ENCODE measurements at places on chromosomes 6 and 20.
A peak's percentile ranks its signal among the peaks of the same experiment; 100 is the strongest.

DNA sequence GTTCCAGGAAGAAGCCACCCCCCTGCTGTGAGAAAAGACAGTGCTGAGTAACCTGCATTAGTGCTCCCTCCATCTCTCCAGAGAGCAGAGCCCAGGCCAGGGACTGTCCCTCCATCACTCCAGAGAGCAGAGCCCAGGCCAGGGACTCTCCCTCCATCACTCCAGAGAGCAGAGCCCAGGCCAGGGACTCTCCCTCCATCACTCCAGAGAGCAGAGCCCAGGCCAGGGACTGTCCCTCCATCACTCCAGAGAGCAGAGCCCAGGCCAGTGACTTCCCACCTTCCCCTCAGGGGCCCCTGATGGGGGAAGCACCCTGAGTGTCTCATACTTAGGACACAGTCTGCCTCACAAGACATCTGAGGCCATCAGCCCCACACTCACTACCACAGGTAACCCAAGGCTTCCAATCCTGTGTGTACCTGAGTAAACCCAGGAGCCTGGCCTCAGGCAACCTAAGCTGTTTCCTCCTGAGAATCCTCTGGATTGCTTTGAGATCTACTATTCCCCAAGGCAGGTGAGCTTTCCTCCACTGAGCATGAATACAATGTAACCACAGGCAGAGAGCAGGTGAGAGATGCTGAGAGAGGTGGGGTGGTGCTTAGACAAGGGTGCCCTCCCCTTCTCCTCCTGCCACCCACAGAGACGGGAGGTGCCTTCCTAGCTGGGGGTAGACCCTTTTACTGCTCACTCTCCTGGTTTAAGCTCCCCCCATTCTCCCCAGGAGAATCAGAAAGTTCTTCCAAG lies 4.9 kb downstream of the TBXT start:
- no peak for DNase-seq

- no peak for DNase-seq
Measured at GRCh38 chr6:121435444-121436069, at the start of gene GJA1. Gene GJA1, plus strand, starts transcription at chr6:121435646. Its CDS starts 11,202 bp downstream, at chr6:121446848.

DNA sequence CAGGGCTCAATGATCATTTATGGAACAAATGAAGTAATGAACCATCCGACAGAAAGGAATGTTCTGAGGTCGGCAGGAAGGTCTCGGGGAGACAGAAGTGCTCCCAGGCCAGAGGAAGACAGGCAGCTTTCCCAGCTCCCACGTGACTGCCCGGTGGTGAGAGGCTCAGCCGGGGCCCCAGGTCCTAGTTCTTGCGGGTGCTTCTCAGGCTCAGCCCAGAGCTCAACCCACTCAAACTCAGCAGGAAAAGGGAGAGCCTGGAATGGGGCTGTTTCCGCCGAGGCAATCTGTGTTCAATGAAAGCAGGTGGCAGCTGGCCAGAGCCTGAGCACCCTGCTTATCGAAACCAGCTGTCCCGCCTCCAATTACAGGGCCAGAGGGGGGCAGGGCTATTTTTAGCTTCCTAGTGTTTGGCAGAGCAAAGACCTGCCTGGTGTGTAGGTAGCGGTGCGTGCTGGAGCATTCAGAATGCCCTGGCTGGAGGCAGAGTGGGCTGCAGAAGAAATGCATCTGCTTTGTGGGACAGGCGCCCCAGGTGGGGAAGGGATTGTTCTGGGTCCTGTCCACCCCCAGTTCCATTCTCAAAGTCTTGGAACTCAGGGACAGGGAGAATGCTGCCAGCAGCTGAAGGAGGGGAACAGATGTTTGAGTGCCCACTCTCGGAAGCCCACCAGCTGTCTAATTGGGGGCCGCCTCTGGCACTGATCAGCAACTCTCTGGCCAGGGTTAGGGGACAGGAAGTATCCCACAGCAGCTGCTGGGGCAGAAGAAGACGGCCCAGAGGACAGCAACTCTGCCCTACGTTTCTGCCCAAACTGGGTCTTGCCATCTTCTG lies 145.1 kb downstream of the PREX1 start:
- no peak for DNase-seq

DNA sequence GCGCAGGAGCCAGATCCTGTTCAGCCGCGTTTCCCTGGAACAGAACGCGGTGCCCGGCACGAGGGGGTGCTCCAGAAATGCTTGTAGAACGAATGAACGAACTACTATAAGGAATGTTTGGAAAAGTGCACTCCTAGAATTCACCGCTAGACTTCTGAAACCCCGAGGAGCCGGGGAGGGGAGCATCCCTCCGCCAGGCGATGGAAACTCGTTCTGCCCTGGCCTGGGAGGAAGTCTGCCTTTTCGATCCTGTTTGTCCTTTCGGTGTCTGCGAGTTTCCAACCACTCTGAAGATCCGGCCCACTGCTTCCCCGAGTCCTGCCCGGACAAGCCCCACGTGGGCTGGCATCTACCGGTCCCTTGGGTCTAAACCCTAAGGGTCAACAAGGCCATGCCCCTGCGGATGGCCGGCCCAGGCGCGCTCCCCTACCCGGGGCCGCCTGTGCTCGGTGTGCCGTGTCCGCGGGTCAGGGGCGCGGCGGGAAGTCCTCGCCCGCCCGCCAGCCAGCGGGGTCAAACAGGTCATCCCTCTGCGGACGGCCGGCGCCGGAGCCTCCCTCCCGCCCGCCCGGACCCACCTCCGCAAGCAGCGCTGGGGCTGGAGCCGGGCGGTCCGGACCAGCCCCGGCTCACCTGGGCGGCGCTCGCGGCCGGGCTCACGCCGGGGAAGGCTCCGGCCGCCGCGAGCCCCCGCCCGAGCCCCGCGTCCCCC lies 526 bp downstream of the SULF2 start:
- DNase-seq: no peak

DNA sequence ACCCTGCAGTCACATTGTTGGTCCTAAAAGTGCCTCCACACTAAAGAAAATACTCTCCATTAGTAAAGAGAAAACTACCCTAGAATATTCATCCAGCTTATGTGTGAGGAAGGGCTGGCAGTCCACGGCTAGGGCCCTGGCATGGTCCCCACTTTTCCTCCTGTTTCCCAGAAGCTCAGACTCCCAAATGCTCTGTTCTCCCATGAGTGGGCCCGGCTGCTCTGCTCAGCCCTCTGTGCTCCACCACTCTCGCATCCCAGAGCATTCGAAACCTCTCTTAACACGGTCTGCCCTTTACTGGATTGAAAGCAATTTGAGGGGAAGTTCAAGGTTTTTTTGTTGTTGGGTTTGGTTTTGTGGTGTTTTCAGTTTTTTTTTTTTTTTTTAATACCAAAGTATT lies 61.8 kb downstream of the APCDD1L start:
- DNase-seq: no peak

DNA sequence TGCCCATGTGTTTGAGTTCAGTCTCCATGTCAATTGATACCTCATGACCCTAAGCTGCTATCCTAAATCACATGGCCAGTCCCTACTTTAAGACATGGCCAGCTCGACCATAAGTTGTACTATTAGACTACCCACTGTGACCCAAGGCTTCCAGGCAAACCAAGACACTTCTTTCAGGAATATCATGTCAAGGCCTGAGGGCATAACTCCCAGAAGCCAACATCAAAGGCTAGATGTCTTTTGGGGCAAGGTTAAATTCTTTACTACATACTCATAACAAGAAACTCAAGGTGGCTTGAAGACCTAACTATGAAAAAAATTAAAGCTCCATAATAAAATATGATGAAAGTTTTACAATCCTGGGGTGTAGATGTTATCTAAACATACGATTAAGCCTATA lies 228.3 kb upstream of the PRND start:
- DNase-seq: no peak

DNA sequence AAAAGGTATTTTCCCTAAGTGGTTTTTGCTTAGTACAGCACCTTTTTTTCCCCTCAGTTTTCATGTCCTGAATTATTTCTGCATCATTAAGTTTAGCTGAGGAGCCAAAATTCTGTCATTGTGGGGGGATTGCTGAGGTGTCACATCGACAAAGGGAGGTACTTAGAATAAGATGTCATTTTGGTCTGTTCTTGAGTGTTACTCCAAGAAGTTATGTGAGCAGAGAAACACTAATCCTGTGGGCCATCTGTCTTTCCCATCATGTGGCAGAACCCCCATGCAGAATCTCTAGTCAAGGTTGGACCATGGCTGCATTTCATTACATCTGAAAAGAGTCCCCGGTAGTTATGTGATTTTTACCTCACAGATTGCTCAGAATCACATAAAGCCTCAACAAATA lies 167.8 kb upstream of the CENPW start:
- no peak for DNase-seq

GRCh38 chr6:31576897-31577578 lies 1.7 kb downstream of the TNF start:
- DNase-seq: no peak

DNA sequence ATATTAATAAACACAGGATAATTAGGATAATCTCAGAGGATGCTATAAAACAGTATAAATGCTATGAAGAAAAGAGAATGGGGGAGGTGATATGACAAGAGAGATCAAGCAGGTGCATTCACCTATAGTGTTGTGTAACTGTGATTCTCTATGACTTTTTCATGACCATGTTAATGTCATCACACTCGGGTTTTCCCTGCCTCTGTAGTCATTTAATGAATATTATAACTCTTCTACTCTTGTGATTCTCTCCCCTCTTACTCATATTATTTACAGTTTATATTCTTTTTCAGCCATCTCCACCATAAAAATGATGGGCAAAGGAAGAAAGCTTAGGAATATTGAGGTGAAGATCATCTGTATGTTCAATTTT lies 106.9 kb upstream of the SGK1 start:
- DNase-seq: no peak

DNA sequence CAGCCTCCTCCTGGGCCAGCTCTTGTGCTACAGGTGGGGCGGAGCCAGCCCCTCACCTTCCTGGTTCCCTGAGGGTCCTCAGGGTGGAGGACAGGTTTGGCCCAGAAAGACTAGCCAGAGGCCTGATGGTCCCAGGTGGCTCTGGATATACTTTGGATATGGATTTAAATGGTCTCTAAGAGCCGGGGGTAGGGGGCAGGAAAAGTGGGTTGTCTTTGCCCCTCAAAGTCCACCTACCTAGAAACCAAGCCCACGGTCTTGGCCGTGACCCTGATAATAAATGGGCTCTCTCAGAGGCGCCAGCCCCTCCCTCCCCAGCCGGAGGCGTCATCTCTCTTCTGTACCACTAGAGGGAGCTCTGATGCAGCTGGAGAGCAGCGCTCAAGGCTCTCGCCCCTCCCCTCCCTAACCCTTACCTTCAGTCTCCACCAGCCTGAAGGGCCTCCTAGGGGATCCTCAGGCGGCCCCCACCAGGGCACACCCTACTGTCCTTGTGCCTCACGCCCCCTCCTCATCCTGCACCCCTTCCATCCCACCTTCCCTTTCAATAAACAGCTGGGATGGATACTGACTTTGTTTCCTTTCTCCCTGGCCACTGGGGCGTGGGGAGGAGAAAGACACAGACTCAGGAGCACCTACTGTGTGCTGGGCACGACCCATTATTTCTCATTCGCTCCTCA lies 7.5 kb downstream of the NRSN2 start:
- DNase-seq: peak; percentile 79

GRCh38 chr6:167762259-167762962 lies 64.3 kb upstream of the AFDN start:
- peak; percentile 37 for DNase-seq

DNA sequence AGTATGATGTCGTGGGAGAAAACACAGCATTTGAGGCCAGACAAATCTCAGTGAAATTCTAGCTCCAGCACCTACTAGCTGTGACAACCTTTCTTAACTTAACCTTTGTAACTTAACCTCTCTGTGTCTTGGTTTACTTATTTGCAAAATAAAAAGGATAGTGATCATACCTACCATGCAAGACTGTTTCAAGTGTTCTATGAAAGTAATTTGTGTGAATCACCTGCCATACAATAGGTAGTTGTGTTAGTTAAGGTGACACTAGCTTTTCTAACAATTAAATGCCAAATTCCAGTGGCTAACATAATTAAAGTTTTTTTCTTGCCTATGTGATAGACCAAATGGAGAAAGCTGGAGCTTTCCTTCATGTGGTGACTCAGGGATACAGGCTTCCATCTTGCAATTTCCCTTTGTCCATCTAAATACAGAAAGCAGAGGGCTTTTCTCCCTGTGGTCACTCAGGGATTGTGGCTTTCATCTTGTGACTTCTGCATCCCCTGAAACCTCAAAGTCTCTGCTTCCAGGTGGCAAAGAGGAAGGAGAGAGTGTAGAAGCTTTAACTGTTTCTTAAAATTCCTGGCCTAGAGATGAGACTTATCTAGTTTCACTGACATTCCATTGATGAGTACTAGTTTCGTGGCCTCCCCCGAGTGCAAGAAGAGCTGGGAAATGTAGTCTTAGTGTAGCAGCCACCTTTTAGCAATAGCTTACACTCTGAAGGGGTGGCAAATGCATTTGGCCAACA lies 311.4 kb downstream of the CLIC5 start:
- DNase-seq: no peak

DNA sequence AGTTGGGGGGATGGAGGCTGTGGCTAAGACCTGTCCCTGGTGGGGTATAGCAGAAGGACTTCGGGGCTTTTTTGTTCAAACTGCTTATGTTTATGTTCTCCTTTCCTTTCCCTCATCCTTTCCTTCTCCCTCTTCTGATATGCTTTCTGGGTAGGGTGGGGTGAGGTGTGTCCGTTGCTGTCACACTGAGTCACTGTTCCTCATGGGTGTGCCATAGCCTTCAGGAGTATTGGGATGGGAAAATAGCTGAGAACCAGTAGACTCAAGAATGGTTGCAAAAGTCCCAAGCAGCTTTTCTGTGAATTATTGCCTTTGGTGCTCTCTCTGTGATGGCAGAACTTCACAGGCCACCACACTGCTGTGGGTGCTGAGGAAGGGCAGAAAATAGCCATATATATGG lies 39.6 kb downstream of the TPD52L1 start:
- no peak for DNase-seq

DNA sequence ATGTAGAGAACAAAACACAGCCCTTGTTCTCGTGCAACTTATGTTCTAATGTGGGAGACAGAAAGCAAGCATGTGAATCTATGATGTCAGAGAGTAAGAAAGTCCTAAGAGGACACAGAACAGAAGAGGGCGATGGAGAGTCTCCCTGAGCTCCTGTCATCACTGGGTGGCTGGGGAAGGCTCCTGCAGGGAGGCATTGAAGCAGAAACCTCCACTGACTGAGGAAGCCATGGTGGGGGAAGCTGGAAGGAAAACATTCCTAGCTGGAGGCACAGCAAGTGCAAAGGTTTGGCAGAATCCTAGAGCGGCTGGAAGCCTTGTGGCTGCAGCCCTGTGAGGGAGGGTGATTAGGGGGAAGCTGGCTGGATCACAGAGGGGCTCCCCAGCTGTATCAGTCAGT lies 248.0 kb downstream of the CDH26 start:
- DNase-seq: no peak

DNA sequence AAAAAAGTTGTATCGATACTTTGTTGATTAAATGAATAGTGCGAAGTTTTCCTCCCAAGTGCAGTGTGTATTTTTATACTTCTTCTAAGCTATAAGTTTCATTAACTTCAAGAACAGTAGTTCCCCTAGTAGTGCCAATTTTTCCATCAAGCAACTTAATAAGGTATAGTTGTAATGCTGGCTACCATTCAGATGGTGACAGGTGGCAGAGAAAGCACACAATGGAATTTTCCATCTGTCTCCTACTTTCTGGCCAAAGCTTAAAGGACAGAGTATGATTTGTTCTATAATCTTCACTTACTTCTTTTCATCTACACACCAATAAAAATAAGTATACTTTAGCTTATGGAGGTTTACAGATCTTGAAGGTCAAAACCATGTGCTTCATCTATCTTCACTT lies 431.1 kb downstream of the NKAIN2 start:
- DNase-seq: no peak

Data from suprapubic skin (tissue), 4 donors.